ENCODE measurements at places on chromosomes 2 and 18.

DNA sequence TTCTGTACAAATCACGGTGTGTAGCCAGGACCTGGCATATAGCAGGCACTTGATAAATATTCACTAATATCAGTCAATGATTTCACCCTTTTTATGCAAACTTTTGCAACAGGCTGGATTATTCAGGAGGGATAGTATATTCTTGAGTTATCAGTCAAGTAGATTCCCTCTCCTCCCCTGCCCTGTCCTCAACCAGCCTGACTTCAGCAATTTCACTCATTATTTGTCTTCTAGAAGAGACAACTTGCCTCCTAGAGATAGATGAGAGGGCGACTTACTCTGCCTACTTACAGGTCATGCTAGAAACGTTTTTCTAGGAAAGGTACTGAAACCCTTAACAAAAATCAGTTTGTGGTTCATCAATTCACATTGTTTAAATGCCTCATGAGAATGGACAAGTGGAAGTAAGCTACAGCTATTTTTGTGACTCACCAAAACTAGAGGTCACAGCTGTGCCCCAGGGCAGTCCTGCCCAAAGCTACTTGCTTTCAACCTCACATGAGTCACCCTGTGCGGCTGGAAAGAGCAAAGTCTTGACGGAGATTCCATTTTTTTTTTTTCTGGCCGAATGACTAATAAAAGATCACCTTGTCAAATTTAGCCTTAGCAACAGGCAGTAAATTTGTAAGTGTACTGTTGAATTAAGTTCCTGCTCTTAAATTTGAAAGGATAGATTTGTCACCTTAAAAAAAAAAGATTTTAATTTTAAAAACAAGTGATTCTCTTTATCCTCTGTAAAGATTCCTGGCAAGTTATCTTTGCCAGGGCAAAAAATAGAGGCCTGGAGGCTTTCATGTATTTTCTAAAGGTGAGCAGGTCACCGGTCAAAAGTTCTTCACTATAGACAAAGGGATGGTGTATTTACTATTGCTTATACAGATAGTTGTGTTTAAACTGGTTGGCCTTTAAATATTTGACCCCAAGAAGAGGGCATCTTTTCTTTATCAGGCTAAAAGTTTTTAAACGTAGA lies 109.0 kb upstream of the SLC35G4 start:
- no peak for DNase-seq

- DNase-seq = no peak
Measured at GRCh38 chr2:11357428-11357972, 13.1 kb upstream of the ROCK2 start.

DNA sequence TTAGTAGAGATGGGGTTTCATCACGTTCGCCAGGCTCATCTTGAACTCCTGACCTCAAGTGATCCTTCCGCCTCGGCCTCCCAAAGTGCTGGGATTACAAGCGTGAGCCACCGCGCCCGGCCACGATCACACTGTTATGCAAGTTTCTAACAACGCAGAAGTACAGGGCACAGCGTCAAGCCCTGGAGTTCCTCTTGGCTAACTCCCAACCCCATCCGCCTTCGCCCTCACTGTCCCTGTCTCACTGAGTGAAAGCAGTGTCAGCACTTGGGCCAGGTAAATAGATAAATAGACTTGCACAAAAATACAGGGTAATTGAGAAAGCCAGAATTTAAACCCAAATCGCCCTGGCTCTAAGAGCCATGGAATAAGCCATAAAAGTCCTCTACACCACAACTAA lies 111.7 kb downstream of the ACVR1 start:
- no peak for DNase-seq

DNA sequence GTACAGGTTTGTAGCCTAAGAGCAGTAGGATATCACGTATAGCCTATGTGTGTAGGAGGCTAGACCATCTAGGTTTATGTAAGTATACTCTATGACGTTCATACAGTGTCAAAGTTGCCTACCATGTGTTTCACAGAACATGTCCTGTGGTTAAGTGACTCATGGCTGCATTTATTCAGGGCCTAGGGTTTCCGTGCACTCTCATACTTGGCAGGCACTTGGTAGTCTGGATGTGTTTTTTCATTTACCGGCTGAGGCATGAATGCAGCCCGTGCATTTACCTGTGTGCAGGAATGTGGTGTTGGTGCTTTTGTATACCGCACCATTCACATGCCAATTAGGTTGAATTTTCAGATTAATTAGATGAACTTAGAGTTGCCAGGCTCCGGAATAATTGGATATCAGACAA lies 43.4 kb downstream of the MYL12B start:
- no peak for DNase-seq

DNA sequence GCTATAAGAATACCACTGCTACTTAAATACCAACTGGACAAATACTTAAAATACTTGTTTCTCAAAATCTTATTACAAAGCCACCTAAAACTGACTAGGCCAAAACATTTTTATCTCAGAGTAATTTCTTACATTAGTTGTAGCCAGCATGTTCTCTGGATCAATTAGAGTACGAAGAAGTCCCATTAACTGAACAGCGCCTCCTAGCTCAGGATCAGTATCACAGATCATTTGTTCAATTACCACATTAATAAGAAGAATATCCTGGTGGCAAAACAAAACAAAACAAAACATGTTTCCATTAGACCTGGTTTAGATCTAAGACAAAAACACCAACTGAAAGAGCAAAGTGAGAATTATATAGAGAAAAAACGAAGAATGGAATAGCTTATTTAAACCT lies 36.0 kb downstream of the PPP4R3B start:
- DNase-seq = no peak

GRCh38 chr2:168896783-168897182 lies 4.3 kb upstream of the G6PC2 start:
- DNase-seq = no peak

DNA sequence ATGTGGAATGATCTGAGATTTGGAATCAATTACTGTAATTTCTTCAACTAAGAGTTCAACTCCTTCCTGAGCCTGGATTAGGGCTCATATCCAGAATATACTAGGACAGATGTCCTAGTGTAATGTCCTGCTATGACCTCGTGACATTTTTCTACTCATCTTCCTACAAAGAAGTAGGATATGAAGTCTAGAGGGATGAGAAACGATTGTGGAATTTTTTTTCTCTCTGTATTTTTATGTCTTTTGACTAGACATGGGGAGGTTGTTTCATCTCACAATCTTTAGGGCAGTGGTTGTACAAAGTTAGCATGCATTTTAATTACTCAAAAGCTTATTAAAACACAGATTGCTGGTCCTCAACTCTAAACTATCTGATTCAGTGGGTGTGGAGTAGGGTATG lies 203.0 kb downstream of the PARD3B start:
- no peak for DNase-seq

- DNase-seq = no peak
Measured at GRCh38 chr18:48342125-48342524, 67.1 kb downstream of the ZBTB7C start.

- DNase-seq = no peak
Measured at GRCh38 chr18:57437766-57438671, 2.8 kb downstream of the ONECUT2 start.

DNA sequence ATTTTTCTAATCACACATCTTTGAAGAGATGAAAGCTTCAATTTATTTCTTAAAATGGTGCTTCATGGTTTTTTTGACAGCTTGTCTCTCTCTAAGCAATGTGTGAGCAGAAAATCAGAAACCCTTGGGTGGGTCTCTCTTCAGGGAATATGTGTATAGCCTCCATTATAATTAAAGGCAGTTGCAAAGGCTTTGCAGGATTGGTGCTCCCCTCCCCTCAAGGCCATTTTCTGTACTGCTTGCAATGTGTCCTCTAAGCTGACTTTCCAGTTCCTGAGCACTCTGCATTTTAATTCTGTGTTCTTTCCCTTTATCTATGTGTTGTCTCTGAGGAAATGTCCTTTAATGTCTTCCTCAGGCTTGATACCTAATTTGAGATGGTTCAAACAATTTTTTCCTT lies 172.6 kb downstream of the DPP4 start:
- DNase-seq = no peak

DNA sequence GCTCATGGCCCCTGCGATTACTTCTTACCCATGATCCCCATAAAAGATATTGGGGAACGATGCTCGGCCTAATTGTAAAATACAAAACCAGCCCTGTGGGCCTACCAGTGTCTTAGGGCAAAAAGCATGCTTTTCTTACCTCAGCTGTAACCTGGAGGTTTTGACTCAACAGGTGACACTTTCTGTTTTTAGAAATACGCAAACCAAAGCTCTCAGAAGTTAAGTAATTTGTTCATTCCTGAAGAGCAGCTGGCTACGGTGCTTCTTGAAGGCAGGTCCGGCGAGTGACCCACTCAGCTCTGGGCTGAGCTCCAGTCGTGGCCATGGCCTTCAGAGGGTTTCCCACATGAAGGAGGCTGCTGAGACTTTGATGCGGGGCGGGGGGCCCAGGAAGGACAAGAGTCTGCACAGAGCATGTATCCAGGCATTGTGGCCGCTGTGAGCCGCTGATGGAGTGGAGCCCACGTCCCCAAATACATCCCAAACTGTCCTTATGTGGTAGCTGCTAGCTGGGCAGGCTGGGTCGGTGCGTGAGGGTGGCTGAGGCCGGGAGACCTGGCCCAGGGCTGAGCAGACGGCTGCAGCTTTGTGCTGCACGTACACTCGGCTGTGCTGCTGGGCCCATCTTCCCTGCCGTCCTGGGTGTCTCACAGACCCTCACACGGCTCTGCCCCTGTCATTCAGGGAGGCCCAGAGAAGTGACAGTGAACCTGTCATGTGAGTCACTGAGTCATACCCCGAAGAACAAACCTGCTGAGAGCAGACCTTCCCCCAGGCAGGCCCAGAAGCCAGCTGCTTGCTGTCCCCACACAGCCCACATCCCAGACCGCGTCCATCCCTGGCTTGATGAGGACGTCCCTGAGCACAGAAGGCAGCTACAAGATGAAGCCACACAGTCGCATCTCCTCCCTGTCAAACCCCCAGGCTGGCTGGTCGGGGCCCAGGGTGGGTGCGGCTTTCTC lies 34.1 kb downstream of the ITGB1BP1 start:
- no peak for DNase-seq

DNA sequence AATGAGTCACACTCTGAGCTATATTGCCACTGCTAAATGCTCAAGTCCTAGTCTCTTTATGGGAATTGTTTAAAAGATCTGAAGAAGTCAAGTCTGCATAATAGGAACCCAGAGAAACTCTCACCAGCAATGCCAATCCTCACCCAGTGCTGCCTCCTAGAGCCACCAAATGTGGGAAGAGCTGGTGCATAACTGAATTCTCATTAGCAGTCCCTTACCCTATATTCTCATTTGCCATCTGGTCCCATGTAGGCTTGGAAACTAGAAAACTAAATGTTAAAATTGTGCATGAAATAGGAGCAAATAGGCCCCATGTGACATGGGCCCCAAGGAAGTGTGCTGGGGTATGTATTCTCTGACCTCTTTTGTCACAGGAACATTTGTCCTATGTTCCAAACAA lies 224.4 kb upstream of the SMAD2 start:
- no peak for DNase-seq

All from cortex of kidney (tissue), 1 donor.